ENCODE measurements at places on chromosomes 5 and 9.

DNA sequence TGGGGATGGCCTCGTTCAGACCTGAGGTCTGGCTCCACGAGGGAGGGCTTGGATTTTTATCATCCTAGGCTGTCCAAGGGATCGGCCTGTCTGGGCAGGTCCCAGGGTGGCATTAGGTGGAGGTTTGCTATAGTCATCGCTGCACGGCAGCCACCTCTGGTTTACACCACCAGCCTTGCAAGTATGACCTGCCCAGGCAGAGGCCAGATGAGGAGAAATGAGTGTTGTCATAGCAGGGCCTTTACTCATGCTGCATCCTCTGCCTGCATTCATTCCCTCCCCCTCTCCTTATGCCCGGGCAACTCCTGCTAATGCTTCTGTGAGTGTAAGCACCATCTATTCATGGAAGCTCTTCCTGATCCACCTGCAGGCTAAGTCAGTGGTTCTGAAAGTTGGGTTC, 15.3 kb upstream of the NDST1 start:
- DNase-seq, result no peak

DNA sequence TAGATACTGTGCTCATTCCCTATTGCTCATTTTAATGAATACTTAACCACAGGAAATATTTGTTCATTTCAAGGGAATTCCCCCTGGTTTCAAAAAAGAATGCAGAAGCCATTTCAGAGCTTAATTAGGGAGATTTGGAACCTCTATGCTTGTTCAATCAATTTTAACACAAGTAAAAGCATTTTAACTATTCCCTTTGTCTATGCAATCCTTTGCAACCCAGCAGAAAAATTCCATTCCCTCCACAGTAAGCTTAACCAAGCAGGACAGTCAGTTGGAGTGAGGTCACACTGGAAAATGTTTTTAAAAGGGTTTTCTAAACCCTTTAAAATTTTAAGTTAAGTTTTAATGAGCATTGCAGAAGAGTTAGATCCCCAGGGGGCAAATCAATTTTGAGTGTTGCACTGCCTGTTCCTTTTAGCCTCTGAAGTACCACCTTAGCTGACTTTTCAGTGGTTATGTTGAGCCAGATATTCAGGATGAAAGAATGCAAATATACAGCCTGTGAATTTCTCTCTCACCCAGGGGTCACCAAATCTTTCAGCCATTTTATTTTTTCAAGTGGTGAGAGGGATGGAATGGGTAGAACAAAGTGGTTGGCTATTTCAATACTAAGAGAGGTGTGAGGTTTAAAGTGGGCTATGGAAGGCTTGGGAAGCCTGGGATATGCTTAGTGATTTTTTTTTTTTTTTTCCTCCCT, 356.2 kb upstream of the NUDT12 start:
- no peak for DNase-seq

DNA sequence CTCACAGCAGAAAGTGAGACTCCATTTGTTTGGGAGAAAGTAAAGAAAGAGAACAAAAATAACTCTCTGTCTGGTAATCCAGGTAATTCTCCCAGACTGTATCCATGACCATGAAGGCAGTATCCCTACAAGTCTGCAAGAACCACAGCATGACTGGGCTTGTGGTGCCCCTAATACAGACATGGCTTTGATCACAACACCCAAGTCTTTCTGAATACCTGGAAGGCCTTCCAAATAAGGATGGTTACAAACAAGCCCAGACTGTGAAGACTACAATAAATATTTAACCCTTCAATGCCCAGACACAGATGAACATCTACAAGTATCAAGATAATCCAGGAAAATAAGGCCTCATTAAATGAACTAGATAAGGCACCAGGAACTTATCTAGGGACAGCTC, 481.1 kb upstream of the RORB start:
- no peak for DNase-seq

DNA sequence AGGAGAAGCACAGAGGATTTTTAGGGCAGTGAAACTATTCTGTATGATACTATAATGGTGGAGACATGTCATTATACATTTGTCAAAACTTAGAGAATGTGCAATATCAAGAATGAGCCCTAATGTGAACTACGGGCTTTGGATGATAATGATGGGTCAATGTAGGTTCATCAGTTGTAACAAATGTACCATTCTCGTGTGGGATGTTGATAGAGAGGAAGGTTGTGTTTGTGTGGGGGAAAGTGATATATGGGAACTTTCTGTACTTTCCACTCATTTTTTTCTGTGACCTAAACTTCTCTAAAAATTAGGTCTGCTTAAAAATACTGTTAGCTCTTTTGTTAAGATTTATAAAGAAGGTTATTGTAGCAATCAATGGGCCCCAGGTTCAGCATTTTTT, 138.9 kb downstream of the SPATA31D1 start:
- no peak for DNase-seq

DNA sequence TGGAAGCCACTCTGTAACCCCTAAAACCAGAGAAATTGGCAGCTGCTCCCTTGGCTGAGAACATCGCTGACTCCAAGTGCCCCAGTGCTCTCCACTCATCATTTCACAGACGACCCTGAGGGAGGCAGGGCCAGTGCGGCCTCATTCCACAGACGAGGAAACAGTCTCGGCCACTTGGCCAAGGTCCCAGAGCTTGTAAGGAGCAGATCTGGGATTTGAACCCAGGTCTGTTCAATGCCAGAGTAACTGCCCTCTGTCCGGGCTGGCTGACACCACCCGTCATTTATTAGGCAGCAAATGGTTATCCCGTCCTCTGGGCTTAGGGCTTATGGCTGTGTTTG, 19.9 kb upstream of the IER5L start:
- no peak for DNase-seq

DNA sequence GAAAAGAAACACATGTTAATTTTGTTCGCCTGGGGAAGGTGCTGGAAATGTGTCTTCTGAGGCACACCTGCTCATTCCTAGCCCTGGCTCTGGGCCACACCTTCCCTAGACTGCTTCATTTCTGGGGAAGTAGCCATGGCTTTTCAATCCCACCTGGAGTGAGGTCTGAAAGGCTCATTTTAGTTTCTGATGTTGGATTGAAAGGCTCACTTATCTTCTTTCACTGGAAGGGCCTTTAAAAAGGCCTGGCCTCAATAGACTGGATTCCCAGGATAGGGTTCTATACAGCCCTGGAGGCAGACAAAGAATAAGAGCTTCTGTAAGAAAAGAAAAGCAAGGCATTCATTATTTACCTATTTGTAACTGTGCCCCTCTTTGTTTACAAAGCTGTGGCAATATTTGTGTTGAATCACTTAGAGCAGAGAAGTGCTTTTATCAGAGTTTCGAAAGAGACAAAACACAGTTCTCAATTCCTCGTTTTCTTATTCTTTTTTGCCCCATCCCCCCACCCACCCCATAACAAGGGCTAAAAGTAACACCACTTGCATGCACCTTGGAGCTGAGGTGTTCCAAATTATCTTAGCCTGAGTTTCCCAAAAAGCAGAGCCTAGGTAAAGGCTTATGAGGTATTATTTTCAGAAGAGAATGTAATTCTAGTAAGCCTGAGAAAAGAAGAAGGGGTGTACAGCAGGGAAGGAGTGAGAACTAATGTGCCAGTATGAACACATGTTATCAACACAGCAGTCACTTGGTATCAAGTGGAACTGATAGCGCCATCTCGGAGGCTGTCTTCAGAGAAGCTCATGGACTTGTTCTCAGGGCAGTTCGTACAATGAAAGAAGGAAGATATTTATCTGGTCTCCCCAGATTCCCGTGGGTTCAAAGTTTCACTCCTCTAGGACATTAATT, 413.1 kb downstream of the KCTD16 start:
- DNase-seq, result no peak

DNA sequence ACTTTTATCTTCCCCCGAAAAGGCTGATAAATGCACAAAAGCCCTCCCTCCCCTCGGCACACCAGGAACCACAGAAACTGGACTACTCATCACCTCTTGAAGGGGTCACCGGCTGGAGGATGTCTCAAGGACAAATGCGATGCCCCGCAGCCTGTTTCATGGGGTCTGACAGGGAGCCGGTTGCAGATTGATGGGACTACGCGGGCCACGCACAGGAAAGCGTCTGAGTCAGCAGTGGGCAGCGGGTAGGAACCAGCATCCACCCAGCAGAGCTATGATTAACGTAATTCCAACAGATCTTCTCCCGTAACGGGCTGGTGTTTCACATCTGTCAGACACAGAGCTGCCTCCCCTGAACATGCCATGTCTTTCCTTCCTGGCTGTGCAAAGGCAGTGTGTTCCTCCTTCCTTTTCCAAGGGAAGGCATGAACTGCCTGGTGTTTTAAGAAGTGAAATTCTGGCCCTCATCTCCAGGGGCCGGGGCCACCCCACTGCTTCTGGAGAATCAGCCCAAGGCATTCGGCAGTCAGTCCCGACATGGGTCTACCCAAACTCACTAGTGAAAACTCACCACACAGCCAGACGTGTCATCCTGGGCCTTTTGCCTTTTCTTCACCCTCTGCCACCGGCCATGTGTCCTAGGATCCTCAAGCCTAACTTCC, 144.4 kb upstream of the PHYKPL start:
- no peak for DNase-seq

DNA sequence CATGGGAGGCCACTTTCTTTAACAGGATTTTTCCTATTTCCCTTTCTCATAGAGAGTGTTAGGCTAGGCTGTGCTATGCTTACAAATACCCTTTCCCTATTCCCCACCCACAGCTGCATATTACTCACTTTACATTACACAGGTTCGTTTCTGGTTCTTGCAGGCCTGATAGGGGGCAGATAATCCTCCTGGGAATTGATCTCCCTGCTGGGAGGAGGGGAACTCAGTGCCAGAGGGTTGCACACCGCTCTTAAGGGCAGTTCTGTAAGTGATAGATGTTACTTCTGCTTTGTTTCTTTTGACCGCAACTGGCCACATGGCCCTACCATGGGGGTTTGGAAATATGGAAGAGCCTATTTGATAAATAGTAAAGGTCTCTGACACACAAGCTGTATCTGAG, 54.0 kb upstream of the NTRK2 start:
- no peak for DNase-seq

GRCh38 chr5:174837919-174838902, 113.8 kb downstream of the MSX2 start:
- peak; percentile 3 for DNase-seq

- no peak for DNase-seq
Observed at GRCh38 chr9:97851446-97851883, 1.6 kb upstream of the FOXE1 start.

- DNase-seq, result no peak
Observed at GRCh38 chr5:132232465-132232864, 4.8 kb upstream of the P4HA2 start.

- no peak for DNase-seq
Observed at GRCh38 chr5:5522336-5522735, 99.9 kb downstream of the ICE1 start.

GRCh38 chr5:141883184-141883891, 5.1 kb upstream of the PCDH1 start:
- DNase-seq, result no peak

DNA sequence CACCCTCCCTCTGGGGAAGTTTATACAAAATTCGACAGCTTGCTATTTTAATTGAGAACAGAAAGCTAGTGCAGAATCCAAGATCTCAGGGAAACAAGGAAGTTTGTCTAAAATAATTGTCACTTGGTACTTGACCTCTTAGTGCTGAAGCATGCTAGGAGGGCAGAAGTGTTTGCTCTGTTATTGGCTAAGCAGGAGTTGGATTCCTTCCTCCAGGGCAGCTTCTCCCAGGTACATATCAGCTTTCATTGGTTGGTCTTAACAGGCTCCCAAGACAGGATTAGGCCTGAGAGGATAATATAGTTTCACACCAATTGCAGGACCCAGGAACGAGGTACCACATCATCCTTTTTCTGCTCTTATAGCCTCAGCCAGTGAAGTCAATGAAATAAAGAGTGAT, 432.8 kb downstream of the IRX1 start:
- no peak for DNase-seq

DNA sequence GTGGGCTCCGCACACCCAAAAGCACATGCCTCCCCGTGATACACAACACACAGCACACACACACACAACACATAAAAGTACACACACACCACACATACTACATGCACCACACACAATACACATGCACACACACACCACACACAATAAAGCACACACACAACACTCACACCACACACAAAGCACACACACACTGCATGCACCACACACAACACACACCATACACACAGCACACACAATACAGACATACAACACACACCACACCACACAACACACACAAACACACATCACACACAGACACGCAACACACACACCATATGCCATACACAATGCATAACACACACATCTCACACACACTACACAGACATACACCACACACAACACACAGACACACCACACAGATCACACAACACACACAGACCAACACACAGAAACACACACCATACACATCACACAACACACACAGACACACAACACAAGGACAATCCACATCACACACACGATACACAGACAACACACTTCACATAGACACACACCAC, 3.4 kb upstream of the CCDC187 start:
- no peak for DNase-seq

DNA sequence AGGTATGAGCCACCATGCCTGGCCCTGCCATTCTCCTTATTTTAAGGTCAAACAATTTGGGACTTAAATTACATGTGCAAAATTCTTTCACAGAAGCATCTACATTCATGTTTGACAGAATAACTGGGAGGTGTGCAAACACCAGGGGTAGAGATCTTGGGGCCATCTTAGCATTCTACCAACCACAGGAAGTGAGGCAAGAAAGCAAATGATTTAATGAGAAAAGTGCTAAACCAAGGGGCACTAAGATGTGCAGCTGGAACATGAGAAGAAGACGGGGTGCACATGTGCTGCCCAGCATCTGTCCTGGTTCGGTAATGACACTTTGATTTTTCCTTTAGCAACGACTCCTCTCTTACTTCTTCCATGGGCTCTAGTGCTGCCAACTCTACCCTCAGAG, 1.2 kb upstream of the F12 start:
- DNase-seq, result no peak

DNA sequence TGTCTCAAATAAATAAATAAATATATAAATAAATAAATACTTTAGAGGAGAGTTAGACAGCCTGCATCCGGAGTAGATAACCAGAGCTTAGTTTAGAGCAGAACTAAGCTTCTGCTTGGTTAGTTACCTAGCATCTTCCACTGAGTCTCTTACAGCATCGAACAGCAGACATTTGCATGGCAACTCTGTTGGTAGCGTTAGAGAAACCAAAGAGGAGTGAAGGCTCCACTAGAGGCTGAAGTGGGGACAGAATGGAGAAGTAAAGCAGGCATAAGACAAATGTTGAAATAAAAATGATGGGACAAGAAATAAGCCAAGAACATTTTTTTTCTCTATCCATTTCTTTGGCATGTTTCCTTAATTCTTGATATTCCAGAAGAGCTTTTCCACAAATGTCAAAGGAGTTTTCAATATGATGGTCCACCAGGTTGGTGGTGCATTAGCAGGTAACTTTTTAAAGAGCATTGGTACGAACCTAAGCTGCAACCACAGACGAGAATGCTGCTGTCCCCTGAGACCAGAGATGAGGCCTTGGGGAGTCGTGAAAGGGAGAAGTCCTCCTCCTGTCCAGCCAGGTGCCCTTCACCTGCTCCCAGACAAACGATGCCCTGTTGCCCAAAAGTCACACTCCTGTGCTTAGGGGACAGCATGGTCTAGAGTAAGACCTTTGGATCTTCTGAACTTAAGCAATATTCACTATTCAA, 438.3 kb downstream of the DIRAS2 start:
- no peak for DNase-seq

Data from NCI-H446 (cell line).